ENCODE measurements at places on chromosomes 3 and 15. TPM values are rescaled to one million over a fixed set of nuclear protein-coding genes. Genes with fewer than 3 reads are reported as not detected.

ANP32A gene
- 38.0 TPM for total RNA-seq

TGM5 gene
- not detected for total RNA-seq

EDEM1 gene
- total RNA-seq: 47.0 TPM

DNA sequence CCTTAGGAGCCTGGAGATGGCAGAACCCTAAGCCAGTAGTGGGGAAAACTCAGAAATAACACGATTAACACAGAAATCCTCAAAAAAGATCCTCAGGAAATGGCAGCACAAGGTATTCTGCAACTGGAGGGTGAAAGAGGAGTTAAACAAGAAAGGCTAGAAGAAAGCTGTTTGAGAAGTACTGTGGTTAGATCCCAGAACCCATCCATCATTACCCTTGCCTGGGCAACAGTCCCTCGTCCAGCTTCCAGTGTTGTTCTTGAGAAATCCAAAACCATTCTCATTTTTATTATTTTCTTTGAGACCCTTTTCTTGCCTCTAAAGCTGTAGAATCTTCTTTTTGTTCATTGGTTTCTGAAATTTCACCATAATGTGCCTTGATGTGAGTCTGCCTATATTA lies 2.7 kb upstream of the CDCP1 start:
- DNase-seq: no peak

CA12 gene
- 8.1 TPM for total RNA-seq

GRCh38 chr15:59155431-59155830 lies 50.5 kb downstream of the CCNB2 start:
- no peak for DNase-seq

DNA sequence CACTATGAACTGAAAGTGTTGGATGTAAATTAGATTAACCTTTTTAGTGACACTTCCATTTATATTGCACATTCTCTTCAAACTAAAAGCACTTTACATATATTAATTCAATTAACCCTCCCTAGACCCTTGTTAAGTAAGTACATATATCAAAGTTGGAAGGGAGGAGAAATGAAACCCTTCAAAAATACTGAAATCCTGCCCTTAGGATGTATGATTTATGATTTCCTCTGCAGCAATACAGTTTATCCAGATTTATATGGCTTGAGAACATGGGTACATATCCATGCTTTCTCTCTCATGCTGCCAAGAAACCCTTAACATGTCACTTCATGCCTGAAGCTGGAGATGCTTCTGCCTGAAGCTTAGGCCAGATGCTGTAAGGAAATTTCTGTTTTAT lies 11.0 kb downstream of the CLSTN2 start:
- DNase-seq: no peak

DNA sequence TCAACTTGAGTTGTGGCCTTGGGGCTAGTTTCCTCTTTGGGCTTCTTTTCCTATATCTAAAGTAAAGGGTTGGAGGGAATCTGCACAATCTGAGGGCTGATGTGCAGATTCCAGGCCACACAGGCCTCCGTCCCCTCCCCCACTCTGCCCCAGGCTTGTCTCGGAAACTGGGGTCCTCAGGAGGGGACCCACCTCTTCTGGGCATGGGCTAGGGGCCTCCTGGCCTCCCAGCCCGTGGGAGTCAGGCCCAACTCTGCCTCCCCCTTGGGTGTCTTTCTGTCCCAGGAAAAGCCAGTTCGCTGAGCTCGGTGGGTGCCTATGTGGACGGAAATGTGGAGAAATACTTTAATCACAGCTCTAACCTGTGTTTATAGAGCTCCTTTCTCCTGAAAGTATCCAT lies 4.8 kb downstream of the SMAD6 start:
- DNase-seq: no peak

- DNase-seq: no peak
Measured at GRCh38 chr3:58683466-58683865, 16.9 kb upstream of the FAM3D start.

DNA sequence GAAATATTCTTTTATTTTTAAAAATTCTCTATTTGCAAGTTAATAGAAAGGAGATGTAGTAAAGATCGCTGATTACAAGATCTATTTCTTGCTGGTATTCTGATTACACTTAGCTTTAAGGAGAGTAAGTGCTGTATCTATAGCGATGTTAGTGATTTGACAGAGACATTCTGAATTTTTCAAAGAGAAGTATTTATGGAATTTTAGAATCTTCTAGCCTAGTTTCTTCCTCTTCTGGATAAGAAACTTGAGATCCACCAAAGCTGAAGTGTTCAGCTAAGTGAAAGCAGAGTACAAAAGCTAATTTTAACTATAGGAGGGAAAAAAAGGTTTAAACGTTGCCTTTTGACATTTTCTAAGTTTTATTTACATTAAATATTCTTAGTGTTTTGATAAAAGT lies 72.1 kb upstream of the RARB start:
- DNase-seq: no peak

DNA sequence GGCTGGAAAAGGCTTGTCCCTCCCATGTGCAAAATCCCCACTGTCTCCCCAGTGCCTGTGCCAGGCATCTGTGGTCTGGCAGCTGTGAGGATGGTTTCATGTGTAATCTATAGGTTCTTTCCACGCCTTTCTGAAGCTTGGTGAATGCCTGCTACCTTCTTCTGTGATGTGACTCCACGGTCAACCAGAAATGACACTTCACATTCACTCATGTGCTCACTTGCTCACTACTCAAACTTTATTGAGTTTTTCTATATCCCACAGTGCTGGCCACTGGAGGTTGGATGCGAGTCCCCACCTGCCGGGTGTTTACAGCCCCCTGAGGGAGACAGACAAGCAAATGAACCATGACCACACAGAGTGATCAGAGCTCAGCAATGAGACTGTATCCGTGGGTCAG lies 27.9 kb upstream of the TLE3 start:
- no peak for DNase-seq

CLDN18 gene
- total RNA-seq: not detected

DNA sequence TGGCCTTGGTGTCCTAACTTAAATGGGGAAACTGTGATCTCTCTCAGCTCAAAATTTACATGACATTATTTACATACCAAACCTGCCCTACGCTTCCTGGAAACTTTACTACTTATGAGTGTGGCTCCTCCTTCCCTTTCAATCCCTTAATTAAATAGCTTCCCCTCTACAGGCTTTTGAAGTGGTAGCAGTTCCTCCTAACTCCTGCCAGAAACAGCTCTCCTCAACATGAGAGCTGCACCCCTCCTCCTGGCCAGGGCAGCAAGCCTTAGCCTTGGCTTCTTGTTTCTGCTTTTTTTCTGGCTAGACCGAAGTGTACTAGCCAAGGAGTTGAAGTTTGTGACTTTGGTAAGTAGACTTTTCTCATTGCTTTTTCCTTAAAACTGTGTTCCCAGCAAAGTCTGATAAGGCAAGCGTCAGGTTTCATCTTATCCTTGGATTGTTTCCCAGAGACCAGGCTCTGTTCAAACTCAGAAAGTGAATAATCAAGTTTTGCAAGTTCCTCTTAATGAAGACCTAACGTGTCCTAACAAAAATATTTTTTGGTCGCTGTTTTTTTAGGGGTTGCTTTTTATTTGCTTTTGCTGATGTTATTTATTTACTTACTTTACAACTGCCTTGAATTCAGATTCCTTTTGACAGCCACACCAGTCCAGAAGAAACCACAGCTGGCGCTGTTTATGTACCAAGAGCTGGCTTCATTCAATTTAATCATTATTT lies at the start of gene ACP3:
Gene ACP3 (plus strand): TSS at position 179 of the 720 bp plus-strand sequence. CDS start 50 bp downstream, at position 229.
- peak; percentile 95 for DNase-seq

DNA sequence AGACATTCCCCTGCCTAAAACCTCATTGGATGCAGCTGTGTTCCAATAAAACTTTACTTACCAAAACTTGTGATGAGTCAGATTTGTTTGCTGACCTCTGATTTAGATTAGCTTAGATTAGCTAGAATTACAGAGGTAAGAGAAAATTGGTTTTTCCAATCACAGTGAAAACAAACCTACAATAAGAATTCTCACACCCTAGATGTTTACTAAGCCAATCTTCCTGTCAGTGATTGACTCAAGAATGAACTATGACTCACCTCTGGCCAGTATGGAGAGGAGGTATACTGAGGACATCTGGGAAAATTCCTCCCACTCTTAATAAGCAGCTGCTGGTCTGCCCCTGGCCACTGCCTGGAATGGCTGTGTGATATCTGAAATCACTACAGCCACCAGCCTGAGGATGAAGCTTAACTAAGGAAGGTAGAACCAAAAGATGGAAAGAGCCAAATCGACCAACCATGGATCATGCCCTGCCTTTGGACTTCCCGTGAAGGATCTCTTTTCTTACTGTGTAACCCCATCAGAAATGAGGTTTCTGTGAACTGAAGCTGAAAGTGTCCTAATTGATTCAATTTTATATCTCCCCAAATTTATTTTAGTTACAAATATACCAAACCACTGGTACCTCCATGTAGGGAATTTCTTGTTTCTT lies 19.0 kb upstream of the GHSR start:
- peak; percentile 48 for DNase-seq

PROK2 gene
- total RNA-seq: not detected

DNA sequence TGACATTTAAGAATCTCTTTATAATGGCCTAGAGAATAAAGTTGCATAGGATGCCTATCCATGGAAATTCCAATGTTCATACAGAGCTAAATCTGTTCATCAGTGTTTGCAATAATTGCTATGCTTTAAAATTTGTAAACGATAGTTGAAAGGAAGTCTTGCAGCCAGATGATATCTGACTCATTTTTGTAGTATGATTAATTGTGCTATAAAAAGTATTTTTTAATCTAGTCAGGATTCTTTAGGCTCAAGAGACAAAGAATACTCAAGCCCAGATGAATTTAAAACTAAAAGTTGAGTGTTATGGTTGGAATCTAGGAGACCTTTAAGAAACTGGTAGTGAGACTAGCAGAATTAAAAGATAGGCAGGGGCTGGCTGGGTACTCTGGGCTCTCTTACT lies 50.5 kb downstream of the SUCNR1 start:
- peak; percentile 55 for DNase-seq

- DNase-seq: no peak
Measured at GRCh38 chr3:72341380-72341770, 506.9 kb downstream of the SHQ1 start.

DNA sequence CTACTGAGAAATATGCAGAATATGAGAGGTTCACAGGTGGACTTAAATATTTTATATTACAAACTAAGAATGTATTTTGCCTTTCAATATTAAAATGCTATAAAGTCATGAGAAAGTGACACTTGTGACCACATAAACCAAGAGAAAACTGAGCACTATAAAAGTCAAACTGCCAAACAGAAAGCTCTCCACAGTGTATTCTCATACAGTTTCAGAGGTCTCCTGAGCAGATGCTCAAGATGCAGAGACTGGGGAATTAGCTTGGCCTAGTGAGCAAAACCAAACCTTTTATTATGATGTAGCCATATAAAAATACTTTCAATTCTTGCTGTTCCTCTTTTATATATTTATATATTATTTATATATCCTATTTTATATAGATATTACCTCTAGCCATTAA lies 227.8 kb downstream of the TBC1D5 start:
- no peak for DNase-seq

GRCh38 chr3:5304789-5305683 lies 117.5 kb downstream of the EDEM1 start:
- DNase-seq: peak; percentile 48

GRCh38 chr3:195736866-195737490 lies 16.2 kb downstream of the MUC20 start:
- DNase-seq: no peak

GRCh38 chr3:36992806-36993325 lies at the start of gene EPM2AIP1:
Gene EPM2AIP1 (minus strand): TSS chr3:36993131. CDS start chr3:36993077, 54 bp downstream.
- no peak for DNase-seq

RGMA gene
- total RNA-seq: not detected

DNA sequence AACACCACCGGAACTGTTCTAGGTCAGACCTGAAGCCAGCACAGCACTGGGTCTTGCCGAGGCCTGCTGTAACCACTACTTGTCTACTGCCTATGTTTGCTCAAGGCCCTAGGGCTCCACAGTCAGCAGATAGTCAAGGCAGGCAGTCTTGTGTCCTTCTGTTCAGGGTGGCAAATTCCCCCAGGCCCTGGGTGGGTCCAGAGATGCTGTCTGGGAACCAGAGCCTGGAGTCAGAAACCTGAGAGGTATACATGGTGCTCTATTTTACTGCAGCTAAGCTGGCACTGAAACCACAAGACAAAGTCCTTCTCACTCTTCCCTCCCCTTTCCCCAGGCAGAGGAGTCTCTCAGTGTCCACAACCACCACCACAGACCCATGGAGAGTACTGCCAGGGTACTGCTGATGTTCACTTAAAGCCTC lies 89.9 kb downstream of the BBX start:
- no peak for DNase-seq

TM6SF1 gene
- total RNA-seq: 1.7 TPM

ARMC8 gene
- total RNA-seq: 70.8 TPM

DNA sequence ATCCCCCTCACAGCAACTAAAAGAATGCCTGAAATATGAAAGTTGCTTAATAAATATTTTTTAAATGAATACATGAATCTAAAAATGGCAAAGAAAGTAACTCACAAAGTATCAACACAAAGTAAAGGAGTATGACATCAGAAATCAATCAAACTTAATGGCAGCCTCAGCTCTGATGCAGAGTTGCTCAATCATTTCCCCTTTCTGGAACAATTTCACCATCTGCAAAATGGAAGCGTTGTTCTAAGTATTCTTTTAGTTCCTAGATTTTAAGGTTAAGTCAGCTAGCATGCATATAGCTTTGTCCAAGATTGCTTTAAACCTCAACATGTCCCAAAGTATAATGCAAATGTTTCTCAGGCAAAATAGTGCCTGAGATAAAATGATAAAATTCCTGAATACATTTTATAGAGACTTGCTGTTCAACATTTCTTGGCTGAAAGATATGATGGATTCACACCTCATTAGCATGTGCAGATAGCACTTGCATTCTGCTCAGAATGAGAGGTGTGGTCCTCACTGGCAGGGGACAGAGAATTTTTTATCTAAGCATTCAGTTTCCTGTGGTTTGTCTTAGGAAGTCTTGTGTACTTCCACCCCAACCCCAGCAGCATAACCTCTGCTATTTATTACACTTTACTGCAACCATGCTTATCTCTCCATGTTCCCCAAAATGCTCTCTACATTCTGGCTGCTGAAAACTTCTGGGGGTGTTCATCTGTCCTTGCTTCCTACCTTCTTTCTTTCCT lies 429.3 kb downstream of the GRM7 start:
- no peak for DNase-seq

GRCh38 chr3:150278195-150278594 lies 129.9 kb upstream of the TSC22D2 start:
- DNase-seq: no peak

DNA sequence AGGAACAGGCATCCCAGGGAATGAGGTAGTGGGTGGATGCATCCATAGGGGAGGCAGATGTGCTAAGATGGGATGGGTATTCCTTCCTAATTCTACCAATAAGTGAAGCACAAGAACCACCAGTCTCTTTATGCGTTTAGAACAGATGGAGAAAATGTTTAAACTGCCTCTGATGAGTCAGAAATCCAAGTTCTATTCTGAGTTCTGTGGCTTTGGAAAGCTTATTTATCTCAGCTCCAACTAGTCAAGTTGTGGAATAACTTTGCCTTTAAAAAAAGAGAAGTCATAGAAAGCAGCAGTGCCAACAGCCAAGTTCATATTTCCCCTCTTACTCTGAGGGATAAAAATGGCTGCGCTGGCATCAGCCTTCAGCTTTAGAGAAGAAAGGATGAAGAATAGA lies 761.7 kb downstream of the IGSF11 start:
- no peak for DNase-seq

- DNase-seq: no peak
Measured at GRCh38 chr3:157098121-157098822, 61.7 kb downstream of the CCNL1 start.

- DNase-seq: no peak
Measured at GRCh38 chr3:122443090-122443489, 27.2 kb upstream of the WDR5B start.
